ENCODE measurements at places on chromosomes 4 and X.

- no peak for DNase-seq
Measured at GRCh38 chr4:32789026-32789608, 2068.9 kb downstream of the PCDH7 start.

GRCh38 chrX:11366998-11367595 lies 73.9 kb downstream of the AMELX start:
- no peak for DNase-seq

DNA sequence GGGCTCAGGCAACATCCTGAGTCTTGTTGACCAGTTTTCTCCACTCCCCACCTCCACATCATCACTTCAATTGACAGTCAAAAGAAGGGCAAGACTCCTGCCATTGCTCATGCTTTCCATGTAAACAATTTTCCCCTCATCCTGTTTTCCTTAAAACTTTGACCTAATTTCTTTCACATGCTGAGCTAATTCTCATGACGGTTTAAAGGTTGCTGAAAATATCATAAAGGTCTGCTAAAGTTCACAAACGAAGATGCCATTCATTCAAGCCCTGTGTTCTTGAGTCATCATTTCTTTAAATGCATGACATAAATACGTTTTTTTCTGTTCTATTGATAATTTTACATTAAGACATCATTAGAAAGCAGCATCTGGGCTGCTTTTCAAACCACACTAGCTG lies 353.9 kb downstream of the NKX6-1 start:
- no peak for DNase-seq

DNA sequence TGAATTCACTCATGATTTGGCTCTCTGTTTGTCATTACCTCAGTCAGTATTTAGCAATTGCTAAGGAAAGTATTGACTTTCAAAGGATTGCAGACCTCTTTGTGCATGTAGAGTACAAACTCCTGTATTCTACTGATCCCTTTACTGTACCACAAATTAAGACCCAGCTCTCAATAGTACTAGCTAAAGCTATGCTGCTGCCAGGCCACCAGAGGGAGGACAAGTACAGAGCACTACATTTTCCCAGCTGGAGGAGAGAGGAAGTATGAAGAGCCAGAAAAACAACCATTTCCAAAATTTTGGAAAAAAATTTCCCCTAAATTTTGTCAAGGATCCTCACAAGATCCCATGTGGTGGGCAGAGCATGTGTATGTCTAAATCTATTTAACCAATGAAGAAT lies 175.0 kb upstream of the MTMR8 start:
- DNase-seq: no peak

DNA sequence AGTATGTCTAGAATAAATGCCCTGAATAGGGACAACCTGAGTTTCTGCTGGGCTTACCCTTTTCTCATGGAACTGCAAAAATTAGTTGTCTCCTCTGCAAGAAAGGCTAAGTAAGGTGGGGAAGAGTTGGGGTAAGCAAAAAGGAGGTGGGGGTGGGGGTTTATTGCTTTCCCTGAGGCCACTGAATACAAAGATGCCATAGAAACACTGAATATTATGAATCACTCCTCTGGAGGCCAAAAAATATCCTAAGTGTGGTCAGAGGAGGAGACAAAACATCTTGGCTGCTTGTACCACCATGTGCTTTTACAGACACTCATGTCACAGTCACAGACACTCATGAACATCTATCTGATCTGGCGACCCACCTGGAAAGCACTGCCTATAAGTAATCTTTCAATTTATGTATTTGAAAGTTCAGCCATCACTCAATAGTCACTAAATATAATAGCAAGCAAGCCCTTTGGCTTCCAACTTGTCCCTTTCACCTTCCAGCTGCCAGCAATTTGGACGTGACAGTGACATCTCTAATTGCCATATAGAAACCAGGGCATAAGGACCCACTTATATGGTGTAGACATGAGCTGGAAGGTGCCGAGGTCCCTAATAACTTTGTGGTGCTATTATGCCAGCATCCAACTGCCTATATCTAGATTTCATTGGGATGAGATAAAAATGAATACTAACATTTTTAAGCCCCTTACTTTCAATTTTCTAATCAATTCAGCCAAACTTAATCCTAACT lies 122.7 kb upstream of the CBR4 start:
- no peak for DNase-seq

DNA sequence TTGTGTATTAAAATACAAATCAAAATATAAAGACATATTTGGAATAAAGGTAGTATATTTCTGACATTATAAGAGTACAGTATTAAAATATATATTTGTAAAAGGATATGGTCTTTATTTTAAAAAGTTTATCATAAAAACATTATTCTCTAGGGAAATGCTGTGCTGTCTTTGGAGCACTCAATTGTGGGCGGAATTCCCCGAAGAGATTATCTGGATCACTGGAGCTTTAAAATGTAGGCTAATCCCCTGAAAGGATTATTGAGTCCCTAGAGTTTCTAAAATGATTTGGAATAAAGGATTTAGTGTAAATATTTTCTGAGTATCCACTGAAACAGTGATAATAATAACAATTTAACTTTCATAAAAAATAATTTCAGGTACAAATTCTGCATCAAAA lies 1239.4 kb downstream of the TECRL start:
- DNase-seq: no peak

GRCh38 chrX:53320543-53321229 lies 39.3 kb upstream of the IQSEC2 start:
- DNase-seq: peak; percentile 58

DNA sequence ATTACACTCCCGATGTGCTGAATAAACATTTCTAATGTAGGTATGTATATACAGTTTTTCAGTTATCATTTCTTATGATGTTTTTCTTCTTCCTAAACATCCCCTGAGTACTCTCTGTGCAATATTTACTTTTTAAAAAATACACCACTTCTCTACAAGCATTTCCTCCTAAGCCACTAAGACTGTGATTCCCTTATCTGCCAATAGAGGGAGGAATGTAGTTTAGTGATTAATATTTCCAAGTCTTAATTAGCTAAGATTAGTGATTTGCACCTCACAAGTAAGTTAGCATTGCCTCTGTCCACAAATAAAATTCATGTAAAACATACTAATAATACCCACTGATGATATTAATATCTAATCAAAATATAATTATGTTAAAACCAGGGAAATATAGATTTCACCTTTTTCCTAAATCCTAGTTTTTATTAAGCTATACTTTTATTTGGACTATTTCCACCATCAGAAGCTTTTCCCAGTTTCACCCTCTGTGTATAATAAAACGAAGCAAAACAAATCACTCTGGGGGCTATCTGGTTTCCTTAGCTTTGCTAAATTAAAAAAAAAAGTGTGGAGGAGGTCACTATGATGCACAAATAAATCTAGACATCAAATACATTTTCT lies 909.1 kb downstream of the FAT4 start:
- no peak for DNase-seq

DNA sequence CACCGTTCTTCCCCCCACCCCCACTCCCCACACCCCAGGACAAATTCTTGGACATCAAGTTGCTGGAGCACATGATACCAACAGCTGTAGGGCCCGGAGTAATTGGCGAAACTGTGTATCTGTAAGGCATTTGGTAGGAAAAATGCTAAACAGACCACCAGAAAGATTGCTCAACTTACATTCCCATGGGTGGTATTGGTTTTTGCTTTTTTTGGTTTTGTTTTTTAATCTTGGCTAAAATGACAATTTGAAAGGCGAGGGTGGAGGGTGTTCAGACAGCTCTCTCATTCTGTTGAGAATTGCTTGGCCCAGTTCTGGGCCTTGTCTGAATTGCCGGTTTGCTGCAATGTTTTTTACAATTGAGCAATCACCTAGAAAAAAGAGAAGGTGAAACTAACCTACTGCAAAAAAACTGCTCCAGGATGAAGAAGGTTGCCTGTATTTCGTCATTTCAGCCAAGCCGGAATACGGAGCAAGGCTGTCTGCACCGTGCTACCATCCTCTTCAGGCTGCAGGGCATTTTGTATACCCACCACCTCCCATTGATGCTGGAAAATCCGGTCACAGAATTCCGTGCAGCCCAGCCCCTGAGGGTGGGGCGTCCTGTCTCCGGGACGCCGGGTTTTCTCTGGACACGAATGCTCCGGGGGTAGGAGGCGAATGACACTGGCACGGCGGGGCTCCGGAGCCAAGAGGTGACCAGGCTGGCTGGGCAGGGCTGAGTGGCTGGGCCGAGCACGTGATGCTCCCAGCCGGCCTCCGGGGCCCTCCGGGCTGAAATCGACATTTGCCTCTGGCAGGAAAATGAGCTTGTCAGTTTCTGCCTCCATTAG lies at the start of gene CLCN4:
Gene CLCN4, plus strand, starts transcription at position 777 of the 833 bp plus-strand sequence. CDS start 28,058 bp downstream, outside the sequence.
- DNase-seq: peak; percentile 82

DNA sequence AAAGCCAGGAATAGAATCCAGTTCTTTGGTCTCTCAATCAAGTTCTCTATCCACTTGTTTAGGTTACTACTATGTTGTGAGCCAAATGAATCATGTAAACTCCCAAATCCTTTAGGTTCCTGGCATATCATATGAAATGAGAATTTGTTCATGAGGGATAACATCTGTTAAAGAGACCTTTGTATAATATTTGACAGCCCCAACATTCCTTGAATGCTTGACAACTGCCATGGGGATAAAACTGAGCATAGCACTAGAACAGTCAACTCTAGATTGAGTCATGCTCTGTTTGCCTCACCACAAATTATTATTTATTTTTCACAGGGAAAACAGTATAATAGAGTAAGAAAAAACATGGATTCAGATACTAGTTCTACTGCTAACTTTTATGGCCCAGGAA lies 93.3 kb downstream of the NAA11 start:
- DNase-seq: no peak

DNA sequence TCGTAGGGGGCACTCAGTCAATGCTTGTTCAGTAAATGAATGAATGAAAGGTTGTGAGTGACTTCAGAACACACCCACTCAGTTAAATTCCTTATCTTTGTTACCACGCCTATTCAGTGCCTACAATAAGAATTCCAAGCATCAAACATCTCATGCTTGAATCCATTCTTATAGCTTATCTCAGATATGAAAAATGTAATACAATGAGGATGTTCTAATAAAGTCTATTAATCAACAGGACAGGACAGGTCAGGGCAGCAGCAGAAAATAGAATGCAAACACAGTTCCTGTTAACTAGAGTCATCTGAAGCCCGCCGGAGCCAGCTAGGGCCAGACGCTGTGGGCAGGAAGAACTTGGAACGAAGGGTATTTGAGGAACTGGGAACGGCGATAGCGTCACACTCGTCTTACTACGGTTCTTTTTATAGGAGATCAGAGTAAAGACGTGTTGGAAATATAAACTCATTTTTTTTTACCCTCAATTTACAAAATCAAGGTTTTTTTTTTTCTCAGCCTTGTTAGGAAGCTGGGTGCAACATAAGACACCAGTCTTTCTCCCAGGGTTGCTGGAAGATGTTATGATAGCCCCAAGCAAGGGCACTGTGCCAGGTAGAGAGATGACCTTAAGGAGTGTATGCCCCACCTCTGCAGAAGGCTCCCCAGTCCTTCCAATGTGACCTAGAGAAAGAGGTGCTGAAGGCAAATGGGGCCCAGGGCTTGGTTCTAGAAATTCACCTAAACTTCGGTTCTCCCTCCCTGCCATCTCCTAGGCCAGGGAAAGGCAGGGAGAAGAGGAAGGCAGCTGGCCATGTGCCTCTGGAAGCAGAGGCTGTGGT lies 48.3 kb downstream of the SEL1L3 start:
- DNase-seq: no peak

GRCh38 chrX:29487714-29488113 lies 727.6 kb upstream of the MAGEB2 start:
- DNase-seq: no peak

GRCh38 chr4:29619168-29619567 lies 1101.0 kb upstream of the PCDH7 start:
- no peak for DNase-seq

DNA sequence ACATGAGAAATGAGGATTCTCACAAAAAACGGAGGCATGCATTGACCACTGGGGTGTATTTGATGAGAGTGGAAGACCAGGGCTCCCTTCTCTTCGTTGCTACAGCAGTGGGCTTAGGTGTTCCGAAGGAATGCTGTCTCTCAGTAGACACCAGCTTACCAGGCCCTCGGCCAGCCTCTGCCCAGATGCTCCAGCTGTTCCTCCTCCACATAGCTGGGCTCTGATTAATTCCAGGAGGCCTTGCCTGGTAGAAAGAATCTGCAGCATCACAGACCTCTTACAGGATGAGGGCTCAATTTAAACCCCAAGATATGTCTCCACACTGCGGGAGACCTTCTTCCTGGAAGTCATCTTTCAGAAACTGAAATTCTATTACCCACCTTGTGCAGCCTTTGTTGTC lies 346.6 kb upstream of the TENM3 start:
- no peak for DNase-seq

GRCh38 chr4:40782876-40783275 lies 33.1 kb downstream of the NSUN7 start:
- no peak for DNase-seq

DNA sequence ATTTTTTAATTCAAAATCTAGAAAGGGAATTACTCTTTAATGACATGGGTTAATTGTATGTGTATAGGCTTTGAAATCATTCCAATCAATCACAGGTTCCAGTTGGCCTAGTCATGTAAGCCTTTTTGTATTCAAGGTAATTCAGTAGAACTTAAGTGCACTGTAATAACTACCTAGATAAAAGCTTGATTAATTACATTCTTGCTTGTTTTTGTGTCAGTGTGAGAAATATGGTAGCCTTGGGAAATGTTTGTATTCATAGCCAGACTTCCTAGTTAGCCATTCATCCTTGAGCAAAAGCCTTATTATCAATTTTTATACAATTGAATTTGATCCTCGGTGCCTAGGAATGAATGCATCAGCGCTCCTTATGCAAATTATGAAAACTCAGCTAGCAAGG lies 33.5 kb downstream of the TKTL2 start:
- no peak for DNase-seq

DNA sequence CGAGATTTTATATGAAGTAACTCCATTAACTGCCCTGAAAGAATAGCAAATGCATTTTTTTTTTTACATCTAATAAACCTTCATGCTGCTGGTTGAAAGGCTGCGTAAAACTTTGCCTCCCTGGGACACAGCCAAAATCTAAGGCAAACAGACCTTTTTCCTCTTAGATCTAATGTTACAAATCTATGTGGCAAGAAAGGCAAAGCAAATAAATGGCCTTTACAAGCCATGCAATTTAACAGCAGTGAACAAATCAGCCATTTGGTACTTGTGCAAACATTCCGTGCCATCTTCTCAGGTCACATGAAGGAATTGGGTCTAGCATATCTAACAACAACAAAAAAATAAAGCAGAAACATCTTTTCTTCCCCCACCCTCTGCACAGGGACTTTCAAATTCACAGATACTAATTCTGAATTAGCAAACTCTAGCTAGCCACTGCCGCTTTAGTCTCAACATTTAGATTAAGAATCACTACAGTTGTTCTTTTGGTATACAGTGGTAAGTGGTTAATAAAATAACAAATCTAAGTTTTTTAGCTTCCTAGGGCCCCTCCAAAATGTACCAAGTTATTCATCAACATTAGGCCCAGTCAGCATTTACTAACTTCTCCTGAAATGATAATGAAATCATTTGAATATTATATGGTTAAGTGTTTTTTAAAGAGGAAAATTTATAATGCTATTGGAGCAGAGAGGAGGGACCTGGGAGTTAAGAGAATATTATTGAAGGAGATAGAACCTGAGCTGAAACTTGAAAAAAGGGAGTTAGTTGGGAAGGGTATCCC lies 593.8 kb downstream of the SMARCA1 start:
- no peak for DNase-seq
